Hematopoietic multipotent progenitor cell treated with erythropoietin and hydrocortisone succinate and interleukin-3 and kit ligand, for 15 days (in vitro differentiated cells): ENCODE measurements at places on chromosomes 6 and 20.

GRCh38 chr20:24149881-24150307 lies 161.3 kb upstream of the GGTLC1 start:
- no peak for DNase-seq

DNA sequence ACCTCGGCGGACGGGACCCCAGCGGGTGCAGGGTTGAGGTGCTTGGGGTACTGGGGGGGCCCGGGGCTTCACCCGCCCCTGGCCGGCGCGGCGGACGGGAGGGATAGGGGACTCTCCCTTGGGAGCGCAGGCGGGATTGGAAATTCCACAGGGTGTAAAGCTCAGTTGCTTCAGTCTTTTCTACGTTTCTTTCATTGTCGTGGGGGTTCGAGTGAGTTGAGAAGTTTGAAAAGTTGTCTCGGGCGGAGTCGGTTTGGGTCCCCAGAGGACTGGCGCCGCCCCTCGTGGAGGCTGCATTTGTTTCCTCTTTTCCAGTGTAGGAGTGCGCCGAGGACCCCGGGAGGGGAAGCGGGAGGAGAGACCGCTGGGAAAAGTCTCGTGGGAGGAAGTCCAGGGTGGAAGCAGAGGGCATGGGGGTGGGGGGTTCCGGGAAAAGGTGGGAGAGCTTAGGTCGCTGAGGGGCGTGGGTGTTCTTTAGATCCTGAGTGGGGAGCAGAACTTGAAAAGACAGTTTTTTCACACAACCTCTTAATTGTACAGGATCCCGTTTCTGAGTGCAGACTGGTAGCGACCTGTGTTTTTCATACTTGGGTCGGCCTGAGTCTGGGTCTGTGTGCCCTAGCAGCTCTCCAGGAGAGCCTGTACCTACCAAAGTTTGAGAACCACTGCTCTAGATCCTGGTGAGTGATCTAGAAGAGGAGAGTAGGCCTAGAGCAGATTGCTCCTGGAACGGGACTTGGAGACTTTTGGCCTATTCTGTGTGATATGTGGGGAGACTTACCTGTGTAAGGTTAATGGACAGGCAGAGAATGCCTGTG lies 495 bp downstream of the FAM83B start:
- no peak for DNase-seq

DNA sequence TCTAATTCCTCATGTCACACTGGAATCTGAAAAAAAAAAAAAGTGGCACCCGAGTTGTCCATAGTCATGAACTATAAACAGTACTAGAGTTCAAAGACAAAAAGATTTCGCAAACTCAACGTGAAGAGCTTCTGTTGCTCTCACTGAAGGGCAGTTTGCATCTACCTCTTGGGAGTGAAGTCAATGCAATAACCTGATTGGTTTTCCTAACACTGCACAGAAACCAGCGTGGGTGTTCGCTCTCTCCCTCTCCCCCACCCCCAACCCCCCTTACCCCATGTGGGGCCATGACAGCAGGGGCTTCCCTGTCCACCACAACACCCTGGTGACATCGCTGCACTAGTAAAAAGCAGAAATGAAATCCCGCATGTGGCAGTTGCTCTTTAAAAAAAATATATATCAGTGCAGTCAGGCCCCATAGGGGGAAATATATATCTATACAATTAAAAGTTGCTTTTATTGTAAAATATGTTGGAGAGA lies 66.9 kb downstream of the GMPR start:
- no peak for DNase-seq

- no peak for DNase-seq
Measured at GRCh38 chr20:32820698-32821377, 1.1 kb downstream of the MAPRE1 start.

- DNase-seq = no peak
Measured at GRCh38 chr6:105537981-105538578, 135.2 kb upstream of the PREP start.

DNA sequence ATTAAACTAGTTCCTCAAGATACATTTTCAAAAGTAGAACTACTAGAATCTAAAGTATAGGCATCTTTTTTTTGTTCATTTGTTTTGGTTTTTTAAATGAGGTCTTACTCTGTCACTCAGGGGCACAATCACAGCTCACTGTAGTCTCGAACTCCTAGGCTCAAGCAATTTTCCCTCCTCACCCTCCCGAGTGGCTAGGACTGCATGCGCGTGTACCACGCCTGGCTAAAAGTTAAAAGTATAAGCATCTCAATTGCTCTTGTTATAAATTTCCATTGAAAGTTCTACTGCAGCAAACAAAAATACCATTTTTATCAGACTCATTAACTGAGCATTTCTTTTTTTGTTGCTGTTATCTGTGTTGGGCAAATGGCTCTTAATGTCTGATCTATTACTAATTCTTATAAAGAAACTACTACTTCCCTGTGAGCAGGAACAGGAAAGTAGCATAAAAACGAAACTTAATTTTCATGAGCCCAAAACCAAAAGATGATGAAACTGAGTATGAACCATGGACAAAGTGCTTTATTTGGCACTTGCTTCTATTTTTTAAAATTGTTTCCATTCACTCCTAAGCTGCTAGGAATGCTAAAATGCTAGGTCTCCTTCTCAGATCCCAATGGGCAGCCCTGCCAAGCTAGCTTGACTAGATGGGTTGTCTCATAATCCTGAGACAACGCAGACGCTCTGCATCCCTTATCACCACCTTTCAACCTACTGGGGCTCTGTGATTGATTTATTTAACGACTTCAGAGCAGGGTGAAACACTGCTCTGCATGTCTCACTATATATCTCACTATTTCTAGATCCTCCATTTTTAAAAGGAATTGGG lies 36.9 kb downstream of the TRPC4AP start:
- DNase-seq = no peak

- DNase-seq = no peak
Measured at GRCh38 chr20:571754-572441, 28.3 kb upstream of the CSNK2A1 start.

DNA sequence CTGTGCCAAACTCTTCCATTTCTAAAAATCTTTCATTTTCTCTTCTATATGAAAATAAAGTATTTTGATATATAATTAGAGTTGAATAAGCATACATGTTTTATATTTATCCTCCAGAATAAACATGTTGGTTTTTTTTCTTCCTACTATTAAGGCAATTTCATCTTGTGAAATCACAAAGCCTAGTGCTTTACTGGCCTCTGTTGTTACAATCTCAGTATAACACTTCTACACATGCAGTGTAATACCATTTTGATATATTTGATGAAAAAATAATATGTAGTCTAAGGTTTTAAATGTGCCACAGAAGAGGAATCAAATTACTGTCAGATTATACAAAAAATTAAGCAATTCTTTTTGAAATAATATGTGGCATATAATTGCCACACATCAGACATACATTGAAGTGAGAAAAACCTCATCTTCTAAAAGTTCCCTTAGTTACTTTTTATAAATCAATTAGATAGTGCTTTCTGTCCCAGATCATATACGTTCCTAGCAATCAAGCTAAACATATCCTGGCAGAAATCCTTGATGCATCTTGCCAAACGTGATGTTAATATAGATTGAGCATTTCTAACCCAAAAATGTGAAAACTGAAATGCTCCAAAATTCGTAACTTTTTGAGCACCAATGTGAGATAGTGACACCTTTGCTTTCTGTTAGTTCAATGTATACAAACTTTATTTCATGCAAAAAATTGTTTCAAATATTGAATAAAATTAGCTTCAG lies 225.1 kb upstream of the MANEA start:
- no peak for DNase-seq

- DNase-seq = no peak
Measured at GRCh38 chr6:52990342-52990741, 4.7 kb downstream of the GSTA4 start.

DNA sequence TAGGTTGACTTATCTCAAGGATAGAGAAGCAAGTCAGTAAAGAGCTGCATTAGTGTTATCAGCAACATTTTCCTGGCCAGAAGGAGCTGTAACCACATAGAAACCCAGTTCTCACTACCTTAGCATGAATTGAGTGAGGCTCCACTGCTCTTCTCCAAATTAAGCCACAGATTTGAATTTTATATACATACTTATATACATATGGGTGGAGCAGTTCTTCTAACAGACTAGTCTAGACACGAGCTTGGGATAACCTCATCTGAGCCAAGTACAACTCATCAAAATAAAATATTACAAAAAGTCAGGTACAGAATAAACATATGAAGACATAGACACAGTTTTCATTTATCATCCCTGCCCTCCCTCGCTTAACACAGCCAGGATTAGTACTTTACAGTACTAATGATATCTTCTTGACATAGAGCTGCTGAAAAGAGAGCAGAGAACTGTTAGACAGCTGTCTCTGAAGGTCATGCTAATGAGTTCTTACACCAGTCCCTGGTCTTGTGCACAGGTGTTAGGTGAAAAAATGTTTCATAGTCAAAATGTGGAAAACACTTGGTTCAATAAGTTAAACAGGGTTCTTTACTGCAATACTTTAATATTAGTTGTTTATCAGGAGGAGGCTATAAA lies 147.4 kb upstream of the HTR1E start:
- DNase-seq = no peak

DNA sequence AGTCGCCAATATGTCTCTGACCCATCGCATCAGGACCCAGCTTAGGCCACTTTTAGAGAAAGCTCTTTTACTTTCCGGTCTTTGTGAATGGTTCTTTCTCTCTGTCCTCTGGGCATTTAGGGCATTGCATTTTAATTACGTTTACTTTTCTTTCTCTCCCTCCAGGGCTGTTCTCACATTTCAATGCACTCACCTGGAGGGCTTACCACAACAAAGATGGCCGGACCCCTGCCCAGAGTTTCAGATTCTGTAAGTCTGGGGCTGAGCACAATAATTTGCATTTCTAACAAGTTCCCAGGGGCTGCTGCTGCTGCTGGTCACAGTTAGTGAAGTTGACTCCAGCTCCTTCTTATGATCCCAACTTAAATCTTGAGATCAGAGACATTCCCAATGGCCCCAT lies 3.0 kb downstream of the ANKRD66 start:
- no peak for DNase-seq

DNA sequence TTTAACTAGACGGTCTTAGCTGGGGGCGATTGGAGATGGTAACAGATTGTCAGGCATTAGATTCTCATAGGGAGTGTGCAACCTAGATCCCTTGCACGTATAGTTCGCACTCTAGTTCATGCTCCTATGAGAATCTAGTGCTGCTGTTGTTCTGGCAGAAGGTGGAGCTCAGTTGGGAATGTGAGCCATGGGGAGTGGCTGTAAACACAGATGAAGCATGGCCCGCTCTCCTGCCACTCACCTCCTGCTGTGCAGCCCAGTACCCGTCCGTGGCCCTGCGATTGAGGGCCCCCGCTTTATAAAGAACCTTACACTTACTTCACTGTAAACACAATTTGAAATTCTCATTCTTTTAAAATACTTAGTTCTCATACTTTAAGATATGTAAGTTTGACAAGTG lies 339.4 kb downstream of the CDH26 start:
- DNase-seq = no peak
